Activated T-helper 17 cell treated with anti-CD3 and anti-CD28 coated beads, Interleukin-2, amount 50 U/mL, for 72 hours (primary cell): ENCODE measurements at places on chromosomes 4 and X. TPM values are rescaled to one million over a fixed set of nuclear protein-coding genes. Genes with fewer than 3 reads are reported as not detected.

TRPC3 gene
- 0.95 TPM for total RNA-seq

IL1RAPL2 gene
- total RNA-seq = not detected

HSFX3 gene
- not detected for total RNA-seq

EBP gene
- total RNA-seq = 104 TPM

XAGE1A gene
- not detected for total RNA-seq

GPR34 gene
- 0.15 TPM for total RNA-seq
